ENCODE measurements at places on chromosomes 7 and 10. TPM values are rescaled to one million over a fixed set of nuclear protein-coding genes. Genes with fewer than 3 reads are reported as not detected.

- H3K4me3 ChIP-seq: no peak overlapping the region
- no peaks in the 10 kb centered on the region for H3K36me3 ChIP-seq
- no peaks in the 10 kb centered on the region for H3K27me3 ChIP-seq
- DNase-seq: no peak
Observed at GRCh38 chr7:39527296-39527695, 38.9 kb upstream of the YAE1 start.

DNA sequence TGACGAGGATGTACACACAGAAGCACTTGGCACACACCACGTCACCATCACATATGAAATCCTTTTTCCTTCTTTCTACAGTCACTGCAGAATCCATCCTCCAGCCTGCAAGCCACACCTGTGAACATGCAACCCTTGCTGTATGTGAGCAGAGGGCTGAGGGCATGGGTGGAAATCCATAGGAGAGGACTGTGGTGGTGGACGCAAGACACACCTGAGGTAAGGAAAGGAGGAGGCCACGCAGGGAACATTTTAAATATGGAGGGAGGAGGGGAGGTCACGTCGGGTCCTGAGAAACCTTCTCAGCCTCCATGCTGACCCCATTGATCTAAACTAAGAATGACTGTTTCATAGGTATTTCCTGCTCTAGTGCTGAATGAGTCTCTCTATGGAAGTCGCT is 28.6 kb downstream of the ADARB2 start:
- DNase-seq: no peak
- no peak overlapping the region for H3K27ac ChIP-seq

GRCh38 chr7:77327932-77328628 is 88.1 kb downstream of the GSAP start:
- no peak overlapping the region for H3K4me3 ChIP-seq
- DNase-seq: no peak
- no peaks in the 10 kb centered on the region for H3K27me3 ChIP-seq
- H3K4me1 ChIP-seq: peaks cover 12% of the 10 kb centered on the region

The PSD gene
- total RNA-seq: 4.4 TPM

- no peak overlapping the region for H3K4me3 ChIP-seq
- no peak for DNase-seq
- no peak overlapping the region for H3K27ac ChIP-seq
- H3K36me3 ChIP-seq: no peaks in the 10 kb centered on the region
- H3K27me3 ChIP-seq: no peaks in the 10 kb centered on the region
Observed at GRCh38 chr7:44808914-44809393, 12.5 kb downstream of the PPIA start.

DNA sequence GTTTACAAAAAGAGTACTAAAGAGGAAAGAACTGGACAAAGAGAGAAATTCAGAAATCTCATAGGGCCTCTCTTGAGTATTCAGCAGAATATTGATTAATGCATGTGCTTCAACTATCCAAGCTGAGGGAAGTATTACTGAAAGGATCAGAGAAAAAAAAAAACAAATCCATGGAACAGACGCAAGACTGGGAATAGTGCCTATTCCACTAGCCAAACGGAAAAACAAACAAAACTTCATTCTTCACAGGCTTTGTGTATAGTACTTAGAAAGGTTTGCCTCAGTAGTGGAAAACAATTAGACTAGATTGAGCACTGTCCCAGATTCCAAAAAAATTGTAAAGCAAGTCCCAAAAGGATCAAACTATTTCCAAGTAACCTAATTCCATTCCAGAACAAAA is 106.2 kb downstream of the TFEC start:
- H3K4me3 ChIP-seq: no peak overlapping the region
- no peak for DNase-seq
- H3K27me3 ChIP-seq: no peaks in the 10 kb centered on the region
- H3K27ac ChIP-seq: no peak overlapping the region

The CALY gene
- total RNA-seq: 0.69 TPM

The TEX47 gene
- total RNA-seq: not detected

- no peaks in the 10 kb centered on the region for H3K27me3 ChIP-seq
- H3K4me1 ChIP-seq: peaks cover 4% of the 10 kb centered on the region
- H3K27ac ChIP-seq: no peak overlapping the region
- H3K4me3 ChIP-seq: no peak overlapping the region
Observed at GRCh38 chr10:22649994-22650393, 64.4 kb downstream of the PIP4K2A start.

DNA sequence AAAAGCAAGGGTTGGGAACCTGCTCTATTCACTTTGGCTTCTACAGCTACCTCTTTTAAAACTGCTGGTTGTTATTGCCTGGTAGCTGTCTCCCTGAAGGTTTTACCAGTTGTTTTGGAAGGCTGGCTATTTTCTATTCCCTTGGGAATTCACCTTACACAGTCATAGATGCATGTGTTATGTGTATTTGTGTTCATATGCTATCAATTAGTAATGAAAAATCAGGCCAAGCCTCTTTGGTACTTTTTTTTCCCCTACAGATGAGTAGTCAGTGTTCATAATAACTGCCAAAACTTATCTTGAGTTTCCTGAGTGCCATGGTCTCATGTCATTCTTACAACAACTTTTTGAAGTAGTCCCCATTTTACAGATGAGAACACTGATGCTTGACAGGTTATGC is 738.0 kb upstream of the GALNT17 start:
- no peaks in the 10 kb centered on the region for H3K36me3 ChIP-seq
- peaks cover 13% of the 10 kb centered on the region for H3K4me1 ChIP-seq
- H3K27ac ChIP-seq: no peak overlapping the region

DNA sequence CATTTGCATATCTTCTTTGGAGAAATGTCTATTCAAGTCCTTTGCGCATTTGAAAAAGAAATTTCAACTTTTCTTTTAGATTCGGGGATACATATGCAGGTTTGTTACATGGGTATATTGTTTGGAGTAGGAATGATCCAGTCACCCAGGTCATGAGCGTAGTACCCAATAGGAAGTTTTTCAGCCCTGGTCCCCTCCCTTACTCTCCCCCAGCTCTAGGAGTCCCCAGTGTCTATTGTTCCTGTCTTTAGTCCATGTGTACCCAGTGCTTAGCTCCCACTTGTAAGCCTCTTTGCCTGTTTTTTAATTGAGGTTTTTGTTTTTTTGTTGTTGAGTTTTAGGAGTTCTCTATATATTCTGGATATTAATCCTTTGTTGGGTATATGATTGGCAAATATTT is 63.3 kb downstream of the SND1 start:
- DNase-seq: no peak
- H3K27me3 ChIP-seq: no peaks in the 10 kb centered on the region
- no peaks in the 10 kb centered on the region for H3K36me3 ChIP-seq
- H3K27ac ChIP-seq: no peak overlapping the region
- no peak overlapping the region for H3K4me3 ChIP-seq
- no peaks in the 10 kb centered on the region for H3K4me1 ChIP-seq

The LIPK gene
- total RNA-seq: not detected

DNA sequence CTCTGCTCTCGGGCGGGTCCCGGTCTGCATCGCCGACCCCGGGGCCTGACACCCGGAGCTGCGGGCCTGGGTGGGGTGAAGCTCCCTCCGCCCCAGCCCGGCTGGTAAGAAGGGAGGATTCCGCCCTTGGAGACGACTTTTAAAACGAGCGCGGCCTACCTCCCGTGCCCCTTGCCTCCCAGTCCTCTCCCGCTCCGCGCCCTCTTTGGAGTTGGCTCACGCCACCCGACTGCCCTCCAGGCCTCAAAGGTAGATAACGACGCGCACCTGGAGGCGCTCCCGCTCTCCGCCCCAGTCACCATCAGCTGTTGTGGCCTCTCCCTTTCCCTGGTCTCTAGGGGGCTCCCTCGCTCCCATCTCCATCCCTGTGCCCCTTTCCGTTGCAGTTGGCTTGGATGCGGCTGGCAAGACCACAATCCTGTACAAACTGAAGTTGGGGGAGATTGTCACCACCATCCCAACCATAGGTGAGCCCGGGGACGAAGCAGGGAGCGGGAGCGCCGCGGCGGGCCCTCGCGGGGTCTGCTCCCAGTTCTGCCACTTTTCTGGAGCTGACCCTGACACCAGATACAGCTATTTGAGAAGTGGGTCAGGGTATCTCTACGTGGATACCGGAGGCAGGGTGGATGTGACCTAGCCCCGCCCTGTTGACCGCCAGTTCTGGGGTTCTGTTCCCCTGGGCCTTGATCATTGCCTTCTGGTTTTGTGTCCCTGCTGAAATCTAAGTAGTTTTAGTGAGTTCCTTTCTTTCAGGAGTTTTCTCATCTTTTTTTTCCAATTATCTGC is 679 bp downstream of the ARF5 start:
- H3K27ac ChIP-seq: peak overlapping the region; percentile 86
- H3K4me3 ChIP-seq: peak overlapping the region; percentile 93
- peak; percentile 74 for DNase-seq
- H3K4me1 ChIP-seq: peaks cover 10% of the 10 kb centered on the region
- H3K36me3 ChIP-seq: no peaks in the 10 kb centered on the region
- no peaks in the 10 kb centered on the region for H3K27me3 ChIP-seq

- no peak overlapping the region for H3K4me3 ChIP-seq
- no peaks in the 10 kb centered on the region for H3K36me3 ChIP-seq
- H3K27me3 ChIP-seq: no peaks in the 10 kb centered on the region
- DNase-seq: no peak
Observed at GRCh38 chr7:15891151-15891881, 204.8 kb upstream of the MEOX2 start.

DNA sequence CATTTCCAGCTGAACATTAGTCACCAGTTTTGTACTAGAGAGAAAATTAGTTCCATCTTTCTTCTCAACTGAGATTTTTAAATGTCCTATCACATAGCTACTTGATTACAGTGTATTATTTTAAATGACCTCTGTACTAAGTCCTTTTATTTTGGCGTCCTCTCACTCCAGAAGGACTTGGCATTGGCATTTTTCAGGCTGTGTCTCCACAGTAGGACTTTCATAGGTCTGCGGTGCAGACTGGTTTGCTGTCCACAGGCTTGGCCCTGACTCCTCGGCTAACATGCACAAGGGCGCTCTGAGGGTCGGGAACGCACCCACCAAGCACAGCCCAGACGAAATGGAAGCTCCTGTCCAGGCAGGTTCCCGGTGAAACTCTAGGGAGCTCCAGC is 6.5 kb downstream of the PTPRE start:
- no peak for DNase-seq
- H3K4me3 ChIP-seq: no peak overlapping the region
- no peaks in the 10 kb centered on the region for H3K36me3 ChIP-seq
- H3K27me3 ChIP-seq: no peaks in the 10 kb centered on the region

The HECW1 gene
- 4.0 TPM for total RNA-seq

DNA sequence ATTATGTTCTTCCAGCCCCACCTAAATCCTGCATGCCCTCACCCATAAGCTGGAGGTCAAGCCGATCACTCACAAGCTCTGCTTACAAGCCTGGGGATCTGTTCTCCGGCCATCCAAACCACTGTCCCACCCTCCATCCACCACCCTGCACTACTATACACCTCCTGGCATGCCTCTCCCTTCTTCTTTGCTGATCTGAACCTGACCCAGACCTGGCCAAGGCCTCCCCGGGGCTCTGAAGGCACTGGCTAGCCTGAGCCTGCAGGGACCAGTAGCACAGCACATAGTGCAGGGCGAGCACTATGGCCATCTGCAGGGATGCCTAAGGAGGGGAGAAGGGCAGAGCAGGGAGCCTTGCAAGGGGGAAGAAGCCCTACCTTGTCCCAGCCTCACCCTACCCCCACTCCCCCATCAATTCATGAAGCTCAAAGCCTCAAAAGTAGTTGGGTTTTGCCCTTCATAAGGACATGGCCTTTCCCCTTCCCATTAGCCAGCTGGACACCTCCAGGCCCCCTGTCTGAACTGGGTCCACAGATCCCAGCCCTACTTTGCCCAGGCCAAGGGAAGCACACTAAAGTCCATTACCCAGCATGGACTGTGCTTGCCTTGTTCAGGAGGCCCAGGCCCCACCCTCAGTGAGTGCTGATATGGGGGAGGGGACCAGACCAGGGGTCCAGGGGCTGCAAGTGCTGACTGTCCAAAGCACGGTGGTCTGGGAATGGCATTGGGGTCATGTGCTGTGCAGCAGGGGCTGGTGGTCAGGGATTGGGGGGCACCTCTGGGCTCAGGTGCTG is 29.6 kb downstream of the CHAT start:
- H3K27ac ChIP-seq: no peak overlapping the region
- no peak for DNase-seq
- H3K36me3 ChIP-seq: no peaks in the 10 kb centered on the region
- no peak overlapping the region for H3K4me3 ChIP-seq
- H3K4me1 ChIP-seq: no peaks in the 10 kb centered on the region

DNA sequence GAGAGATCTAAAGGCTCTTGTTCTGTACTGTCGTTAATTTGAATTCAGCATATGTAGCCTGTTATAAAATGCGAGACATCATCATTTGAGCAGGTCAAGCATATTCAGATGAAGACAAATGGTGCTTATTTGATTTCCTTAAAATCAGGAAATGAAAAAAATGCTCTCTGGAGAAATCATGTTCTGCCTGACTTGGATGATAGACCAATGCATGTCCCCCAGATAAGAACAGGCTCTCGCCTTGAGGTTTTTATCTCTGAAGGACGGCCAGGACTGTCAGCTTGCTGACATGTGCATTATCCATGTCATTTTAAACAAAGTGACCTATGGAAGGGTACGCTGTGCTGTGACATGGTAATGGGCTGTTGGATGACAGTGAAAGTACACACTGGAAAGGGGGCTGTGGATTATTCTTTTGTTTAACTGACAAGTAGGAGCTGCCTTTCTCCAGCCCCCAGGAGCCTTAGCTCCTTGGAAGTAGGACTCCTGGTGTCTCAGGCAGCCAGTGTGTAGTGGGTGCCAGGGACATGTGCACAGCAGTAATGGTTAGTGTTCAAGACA is 695.1 kb upstream of the GALNT17 start:
- no peaks in the 10 kb centered on the region for H3K4me1 ChIP-seq
- H3K36me3 ChIP-seq: no peaks in the 10 kb centered on the region
- no peak for DNase-seq
- no peak overlapping the region for H3K4me3 ChIP-seq
- H3K27me3 ChIP-seq: no peaks in the 10 kb centered on the region

The NKX1-2 gene
- not detected for total RNA-seq

The LGI1 gene
- not detected for total RNA-seq

GRCh38 chr10:91196268-91197048 is 24.0 kb upstream of the PCGF5 start:
- no peak overlapping the region for H3K27ac ChIP-seq
- peaks cover 10% of the 10 kb centered on the region for H3K4me1 ChIP-seq
- H3K4me3 ChIP-seq: no peak overlapping the region
- DNase-seq: no peak
- H3K27me3 ChIP-seq: no peaks in the 10 kb centered on the region
- H3K36me3 ChIP-seq: no peaks in the 10 kb centered on the region

GRCh38 chr7:112074464-112074863 is 131.7 kb downstream of the DOCK4 start:
- no peaks in the 10 kb centered on the region for H3K27me3 ChIP-seq
- no peak overlapping the region for H3K4me3 ChIP-seq
- no peak overlapping the region for H3K27ac ChIP-seq
- peaks cover 7% of the 10 kb centered on the region for H3K4me1 ChIP-seq
- no peak for DNase-seq

DNA sequence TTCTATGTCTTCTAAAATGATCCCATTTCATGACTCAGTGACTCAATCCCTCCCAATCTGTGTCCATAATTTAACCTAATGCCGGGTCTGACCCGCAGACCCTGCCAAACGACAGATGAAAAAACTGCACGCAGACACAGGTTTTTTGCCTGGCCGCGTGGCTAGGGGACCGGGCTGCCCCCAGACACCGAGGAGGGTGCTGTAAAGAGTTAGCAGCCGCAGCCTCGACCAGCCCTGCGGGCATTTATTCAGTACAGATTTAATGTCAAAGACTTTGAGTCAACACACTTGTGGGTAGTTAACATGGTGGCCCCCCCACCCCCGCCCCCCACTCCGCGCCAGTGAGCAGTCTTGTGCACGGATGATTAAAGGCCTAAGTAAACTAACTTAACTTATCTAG is 1324.7 kb downstream of the GATA3 start:
- no peaks in the 10 kb centered on the region for H3K27me3 ChIP-seq
- H3K4me1 ChIP-seq: no peaks in the 10 kb centered on the region
- no peaks in the 10 kb centered on the region for H3K36me3 ChIP-seq
- no peak overlapping the region for H3K27ac ChIP-seq
- no peak overlapping the region for H3K4me3 ChIP-seq

Measured in ovary (tissue), 10 donors.